ENCODE measurements at places on chromosomes 2 and 18.

- DNase-seq: no peak
Measured at GRCh38 chr2:215705281-215705680, 269.4 kb upstream of the FN1 start.

GRCh38 chr2:68103709-68104055 is 40.9 kb upstream of the C1D start:
- no peak for DNase-seq

- no peak for DNase-seq
Measured at GRCh38 chr2:223227338-223227737, 175.3 kb downstream of the KCNE4 start.

GRCh38 chr18:61803393-61803792 is 89.4 kb downstream of the RNF152 start:
- DNase-seq: no peak

Data from kidney tubule cell (primary cell).